Tongue (tissue), 3 donors: ENCODE measurements at places on chromosomes 3 and 15. TPM values are rescaled to one million over a fixed set of nuclear protein-coding genes. Genes with fewer than 3 reads are reported as not detected.

- DNase-seq = peak; percentile 48
Observed at GRCh38 chr15:68205954-68206539, 915 bp upstream of the CALML4 start.

DNA sequence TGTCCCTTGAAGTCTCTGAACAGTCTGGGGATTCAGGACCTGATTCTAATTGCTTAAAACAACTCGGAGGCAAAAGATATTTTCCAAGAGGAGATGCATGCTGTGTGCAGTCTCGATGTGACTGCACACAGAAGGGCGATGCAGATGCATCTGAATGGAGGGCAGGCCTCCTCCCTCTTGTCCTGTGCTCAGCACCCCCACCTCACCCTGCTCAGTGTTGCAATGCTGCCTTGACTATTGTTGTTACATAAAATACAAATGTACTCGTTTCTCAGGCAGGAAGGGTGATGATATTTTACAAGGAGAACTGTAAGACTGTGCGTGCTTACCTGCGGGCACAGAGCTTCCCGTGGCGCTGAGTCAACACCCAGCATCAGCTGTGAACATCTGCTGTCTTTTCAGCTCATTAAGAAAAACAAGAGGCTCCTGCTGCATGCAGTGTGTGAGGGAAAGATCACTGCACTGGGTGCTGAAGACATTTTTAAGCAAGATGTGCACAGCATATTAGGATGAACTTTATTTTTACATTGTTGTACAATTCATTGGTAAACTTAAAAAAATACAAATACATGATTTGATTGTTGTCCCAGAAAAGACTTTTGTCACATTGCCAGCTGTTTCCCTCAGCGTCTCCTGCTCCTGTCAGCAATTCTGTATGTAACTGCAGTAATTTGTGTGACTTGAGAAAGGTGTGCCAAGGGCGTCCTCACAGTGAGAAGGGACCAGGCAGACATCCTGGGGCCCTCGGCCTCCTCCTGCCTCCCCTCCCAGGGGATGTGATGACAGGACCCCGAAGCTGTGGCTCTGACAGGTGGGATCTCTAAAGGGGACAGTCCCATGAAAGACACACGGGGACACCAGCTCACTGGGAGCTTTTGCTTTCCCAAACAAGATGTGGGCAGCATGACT lies 56.3 kb upstream of the RPL32 start:
- no peak for DNase-seq

DNA sequence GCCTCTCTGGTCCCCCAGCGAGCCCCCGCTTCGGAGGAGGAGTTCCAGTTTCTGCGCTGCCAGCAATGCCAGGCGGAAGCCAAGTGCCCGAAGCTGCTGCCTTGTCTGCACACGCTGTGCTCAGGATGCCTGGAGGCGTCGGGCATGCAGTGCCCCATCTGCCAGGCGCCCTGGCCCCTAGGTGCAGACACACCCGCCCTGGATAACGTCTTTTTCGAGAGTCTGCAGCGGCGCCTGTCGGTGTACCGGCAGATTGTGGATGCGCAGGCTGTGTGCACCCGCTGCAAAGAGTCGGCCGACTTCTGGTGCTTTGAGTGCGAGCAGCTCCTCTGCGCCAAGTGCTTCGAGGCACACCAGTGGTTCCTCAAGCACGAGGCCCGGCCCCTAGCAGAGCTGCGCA lies 3.5 kb downstream of the PML start:
- DNase-seq = no peak

DNA sequence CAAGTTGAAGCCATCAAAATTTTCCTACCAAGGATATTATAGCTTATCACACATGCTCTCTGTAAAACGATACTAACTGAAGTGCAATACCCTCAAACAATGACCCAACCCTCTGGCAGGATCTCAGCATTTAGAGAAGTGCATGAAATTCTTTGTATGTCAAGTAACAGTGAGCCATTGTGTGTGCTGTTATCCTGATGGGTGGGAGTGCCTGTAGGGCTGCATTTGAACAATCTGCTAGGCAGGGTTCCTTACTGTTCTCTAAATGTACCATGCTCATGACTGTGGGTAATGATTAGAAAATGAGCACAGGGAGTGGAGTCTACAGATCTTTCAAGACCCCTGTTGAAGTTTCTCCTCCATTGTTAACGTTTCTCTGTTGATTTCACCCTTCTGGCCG lies 398.1 kb downstream of the NSUN3 start:
- no peak for DNase-seq

- DNase-seq = no peak
Observed at GRCh38 chr15:83199288-83199687, 8.3 kb downstream of the HDGFL3 start.

GRCh38 chr3:171334465-171334811 lies 125.8 kb downstream of the TNIK start:
- peak; percentile 77 for DNase-seq

DNA sequence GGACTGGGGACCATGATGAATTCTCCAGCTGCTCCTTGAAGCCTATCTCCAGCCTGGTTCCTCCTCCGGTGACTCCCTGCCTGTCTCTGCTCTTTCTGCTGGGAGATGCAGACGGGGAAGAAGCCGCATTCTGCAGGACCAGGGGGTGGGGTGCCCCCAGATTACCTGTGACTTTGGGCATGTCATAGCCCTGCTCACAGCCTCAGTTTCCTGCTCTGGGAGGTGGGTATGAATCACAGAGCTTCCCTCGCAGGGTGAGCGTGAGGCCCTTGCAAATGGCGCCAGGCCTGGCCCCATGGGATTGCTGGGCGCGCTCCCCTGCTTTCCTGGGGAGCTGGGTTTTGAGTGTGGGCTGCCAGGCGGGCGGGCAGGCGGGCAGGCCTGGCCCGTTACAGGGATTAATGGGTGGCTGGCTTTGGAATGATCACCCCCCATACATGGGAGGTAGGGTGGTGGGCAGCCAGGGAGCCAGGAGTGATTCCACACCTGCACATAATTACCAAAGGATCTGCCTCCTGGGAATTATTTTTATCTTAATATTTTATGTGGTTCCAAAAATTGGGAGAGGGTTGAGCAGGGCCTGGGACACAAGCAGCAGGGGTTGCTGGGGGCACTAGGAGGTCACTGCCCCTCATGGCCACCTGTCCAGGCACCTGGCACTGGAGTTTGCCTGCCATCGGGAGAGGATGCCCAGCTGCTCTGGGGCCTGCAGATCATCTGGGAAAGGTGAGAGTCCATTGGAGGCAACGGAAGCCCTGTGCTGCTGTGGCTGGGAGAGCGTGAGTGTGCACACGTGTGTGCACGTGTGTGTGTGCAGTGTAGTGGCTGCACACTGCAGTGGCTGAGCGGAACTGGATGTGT lies 106.8 kb downstream of the WNT7A start:
- DNase-seq = no peak

GRCh38 chr15:79015416-79015815 lies 70.6 kb upstream of the CTSH start:
- DNase-seq = no peak

DNA sequence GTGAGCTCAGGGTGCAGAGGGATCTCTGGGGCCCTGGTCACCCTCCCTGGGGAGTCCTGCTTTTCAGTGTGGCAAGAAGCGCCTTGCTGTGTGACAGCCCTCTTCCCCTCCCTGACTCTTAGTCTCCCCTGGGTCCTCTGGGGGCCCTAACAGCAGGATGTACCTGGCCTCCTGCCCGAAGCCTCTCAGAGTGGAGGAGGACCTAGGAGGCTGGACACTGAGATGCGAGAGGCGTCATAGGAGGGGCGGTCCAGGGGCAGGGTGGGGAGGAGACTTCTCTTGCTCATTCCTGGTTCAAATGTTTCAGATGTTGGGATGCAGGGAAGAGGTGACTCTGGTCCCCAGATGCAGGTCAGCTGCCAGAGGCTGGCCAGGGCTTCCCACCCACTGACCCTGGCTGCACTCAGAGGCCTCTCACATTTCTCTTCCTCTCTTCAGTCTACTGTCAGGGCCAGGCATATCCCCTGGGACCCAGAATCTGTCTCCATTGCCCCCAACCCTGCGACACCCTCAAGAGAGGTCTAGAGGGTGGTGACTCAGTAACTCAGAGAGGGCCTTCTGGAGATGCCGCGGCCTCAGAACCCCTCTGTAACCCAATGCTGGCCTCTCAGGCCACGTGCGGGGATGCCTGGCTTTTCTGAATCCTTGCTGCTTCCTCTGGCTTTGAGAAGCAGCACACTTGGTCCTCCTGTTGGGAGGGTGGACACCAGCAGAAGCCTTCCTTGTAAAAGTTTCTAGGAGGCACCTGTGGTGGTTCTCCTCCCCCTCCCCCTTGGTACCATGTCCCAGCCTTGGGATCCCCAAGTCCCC lies 25.9 kb downstream of the SNX33 start:
- peak; percentile 89 for DNase-seq

- no peak for DNase-seq
Observed at GRCh38 chr3:127815001-127815400, 7.3 kb downstream of the MGLL start.

GRCh38 chr15:61063875-61064320 lies 165.2 kb downstream of the RORA start:
- no peak for DNase-seq

GRCh38 chr3:52136513-52136912 lies 17.7 kb downstream of the POC1A start:
- no peak for DNase-seq

GRCh38 chr3:142976621-142977398 lies 13.3 kb upstream of the PAQR9 start:
- peak; percentile 24 for DNase-seq

DNA sequence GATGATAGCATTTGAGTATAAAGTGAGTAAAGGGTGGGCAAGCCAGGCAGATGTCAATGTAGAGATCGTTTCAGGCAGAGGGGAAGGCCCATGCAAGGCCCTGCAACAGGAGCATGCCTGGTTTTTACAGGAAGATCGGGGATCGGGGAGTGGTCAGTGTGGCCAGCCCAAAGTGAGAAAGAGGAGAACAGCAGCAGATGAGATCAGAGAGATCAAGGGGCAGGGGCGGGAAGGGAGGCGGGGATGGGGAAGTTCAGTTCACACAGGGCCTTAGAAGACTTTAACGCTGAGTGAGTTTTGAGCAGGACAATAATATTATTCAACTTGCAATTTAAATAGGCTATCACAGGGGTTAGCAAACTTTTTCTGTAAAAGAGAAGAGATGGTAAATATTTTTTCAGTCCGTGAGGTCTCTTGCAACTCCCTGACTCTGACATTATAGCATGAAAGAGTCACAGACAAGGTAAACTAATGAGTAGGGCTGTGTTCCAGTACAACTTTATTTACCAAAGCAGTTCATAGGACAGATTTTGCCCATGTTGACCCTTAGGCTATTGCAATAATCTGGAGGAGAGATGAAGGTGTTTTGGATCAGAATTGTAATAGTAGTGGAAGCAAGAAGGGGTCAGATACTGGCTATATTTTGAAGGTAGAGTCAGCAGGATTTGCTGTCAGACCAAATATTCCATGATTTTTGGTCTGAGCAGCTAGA lies 12.4 kb upstream of the CD47 start:
- DNase-seq = no peak

- no peak for DNase-seq
Observed at GRCh38 chr3:105228696-105229095, 138.0 kb upstream of the ALCAM start.

- DNase-seq = no peak
Observed at GRCh38 chr3:4956099-4956498, 23.1 kb upstream of the BHLHE40 start.

CCDC9B gene
- 25.4 TPM for total RNA-seq

ZBTB11 gene
- total RNA-seq = 33.5 TPM

MEIS2 gene
- total RNA-seq = 42.1 TPM

WNT7A gene
- total RNA-seq = 0.10 TPM

GPR149 gene
- total RNA-seq = 0.41 TPM

EFHB gene
- 1.7 TPM for total RNA-seq

CYP11A1 gene
- total RNA-seq = 0.21 TPM

RAB5A gene
- 68.5 TPM for total RNA-seq

ACAN gene
- total RNA-seq = 12.6 TPM

OR5K2 gene
- total RNA-seq = not detected

SNTN gene
- not detected for total RNA-seq
